T-cell (primary cell): ENCODE measurements at places on chromosomes 5 and 9.

GRCh38 chr9:71122421-71122820, 1.0 kb upstream of the TRPM3 start:
- DNase-seq, result no peak

GRCh38 chr5:9483243-9483642, 62.6 kb downstream of the SEMA5A start:
- DNase-seq, result no peak

DNA sequence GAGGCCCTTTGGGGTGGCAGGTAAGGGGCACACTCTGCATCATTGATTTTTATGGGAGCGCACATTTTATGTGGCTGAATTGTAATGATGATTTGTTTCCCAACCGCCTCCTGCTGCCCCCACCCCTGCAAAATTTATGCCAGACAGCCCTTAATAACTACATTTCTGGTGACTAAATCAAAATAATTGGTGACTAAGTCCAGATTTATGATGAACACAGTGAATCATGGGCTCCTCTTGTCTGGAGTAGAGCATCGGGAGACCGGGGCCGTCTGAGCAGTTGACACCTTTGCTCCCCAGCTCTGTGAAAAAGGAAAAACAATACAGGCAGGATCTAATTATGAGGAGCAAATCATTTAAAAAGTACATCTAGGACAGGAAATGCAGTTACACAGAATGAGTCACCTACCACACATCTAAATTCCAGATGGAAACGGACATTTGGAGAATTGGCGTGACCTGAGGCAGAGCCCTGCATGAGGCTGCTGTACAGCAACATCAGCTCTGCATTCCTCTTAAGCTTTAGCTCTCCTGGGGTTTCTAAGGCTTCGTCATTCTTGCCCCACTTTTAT, 58.9 kb downstream of the DOCK2 start:
- DNase-seq, result no peak

- no peak for DNase-seq
Observed at GRCh38 chr5:168303393-168304025, 12.1 kb downstream of the WWC1 start.

DNA sequence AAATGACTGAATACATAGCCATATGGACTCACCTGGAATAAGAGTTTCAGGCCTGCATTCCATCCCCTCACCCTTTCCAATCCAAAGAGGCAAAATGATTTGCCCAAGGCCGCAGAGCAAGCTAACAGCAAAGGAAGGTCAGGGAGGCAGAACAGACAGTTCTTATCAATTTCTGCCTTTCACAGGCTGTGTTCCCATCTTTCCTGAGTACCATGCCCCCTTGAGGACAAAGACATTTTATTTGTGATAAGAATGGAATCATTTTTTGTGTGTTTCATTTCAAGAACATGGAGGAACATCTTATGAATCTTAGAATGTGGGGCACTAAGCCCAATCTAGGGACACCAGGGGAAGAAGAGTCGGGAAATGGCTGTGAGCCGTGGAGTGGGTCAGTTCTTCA, 13.9 kb downstream of the LHFPL2 start:
- no peak for DNase-seq

GRCh38 chr9:124000161-124000783, 11.3 kb upstream of the LHX2 start:
- DNase-seq, result no peak

DNA sequence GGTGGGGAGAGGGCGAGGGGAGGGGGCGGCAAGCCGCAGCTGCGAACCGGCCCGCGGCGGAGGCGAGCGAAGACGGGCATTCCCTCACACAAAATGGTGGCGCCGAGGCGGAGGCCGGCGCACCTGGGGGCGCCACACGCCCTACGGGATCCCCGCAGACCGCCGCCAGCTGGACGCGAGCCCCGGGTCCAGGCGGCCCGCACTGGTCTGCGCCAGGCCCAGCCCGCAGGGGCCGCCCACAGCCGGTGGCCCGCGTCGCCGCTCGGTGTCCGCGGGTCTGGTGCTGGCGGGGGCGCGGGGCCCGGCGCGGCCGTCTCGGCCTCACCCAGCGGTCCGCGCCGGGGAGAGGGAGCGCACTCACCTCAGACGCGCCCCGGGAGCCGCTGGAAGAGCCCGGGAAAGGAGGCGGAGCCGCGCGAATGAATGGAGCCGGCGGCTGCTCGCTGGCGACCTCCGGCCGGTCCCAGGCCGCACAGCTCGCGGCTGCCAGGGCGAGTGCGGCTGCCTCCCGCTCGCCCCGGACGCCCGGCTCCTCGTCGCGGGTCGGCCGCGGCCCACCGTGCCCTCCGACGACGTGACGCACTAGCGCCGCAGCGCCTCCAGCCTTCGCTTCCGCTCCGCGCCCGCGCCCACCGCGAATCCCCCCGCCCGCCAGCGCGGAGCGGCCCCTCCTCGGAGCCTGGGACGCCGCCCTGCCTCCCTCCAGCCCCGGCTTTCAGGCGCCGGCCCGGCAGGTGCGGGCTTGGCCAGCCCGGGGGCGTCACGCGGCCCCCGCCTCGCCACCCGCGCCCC, at the start of gene FAM169A:
FAM169A (minus strand) TSS at position 584 of the 792 bp plus-strand sequence. CDS start 24,711 bp downstream, outside the sequence.
- peak; percentile 55 for DNase-seq
